ENCODE measurements at places on chromosomes 11 and 22.

- no peak for DNase-seq
Observed at GRCh38 chr11:12728417-12728816, 54.2 kb downstream of the TEAD1 start.

- no peak for DNase-seq
Observed at GRCh38 chr11:57453543-57454177, 6.7 kb upstream of the RTN4RL2 start.

GRCh38 chr22:25156736-25157135 lies 42.9 kb upstream of the CRYBB3 start:
- DNase-seq = no peak

GRCh38 chr11:120332822-120333716 lies 3.1 kb upstream of the ARHGEF12 start:
- no peak for DNase-seq

DNA sequence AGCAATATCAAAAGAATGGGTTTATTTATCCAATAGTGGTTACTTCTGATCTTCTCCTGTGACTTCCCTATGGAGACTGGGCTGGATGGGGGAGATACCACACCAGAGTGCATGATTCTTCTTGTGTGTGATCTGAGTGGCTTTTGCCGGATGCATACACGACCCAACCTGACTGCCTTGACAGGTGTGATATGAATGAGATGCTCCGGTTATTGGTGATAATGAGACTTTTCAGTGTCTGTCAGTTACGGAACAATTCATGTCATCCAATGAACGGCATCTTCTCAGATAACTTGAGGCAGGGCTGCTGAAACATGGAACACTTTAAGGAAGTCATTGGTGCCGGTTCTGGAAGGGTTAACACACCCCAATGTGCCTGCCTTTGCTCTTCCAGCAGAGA lies 17.7 kb downstream of the FJX1 start:
- DNase-seq = no peak

- no peak for DNase-seq
Observed at GRCh38 chr11:121467965-121468364, 15.2 kb upstream of the SORL1-AS1 start.

- DNase-seq = no peak
Observed at GRCh38 chr11:129840236-129840635, 24.6 kb downstream of the TMEM45B start.

DNA sequence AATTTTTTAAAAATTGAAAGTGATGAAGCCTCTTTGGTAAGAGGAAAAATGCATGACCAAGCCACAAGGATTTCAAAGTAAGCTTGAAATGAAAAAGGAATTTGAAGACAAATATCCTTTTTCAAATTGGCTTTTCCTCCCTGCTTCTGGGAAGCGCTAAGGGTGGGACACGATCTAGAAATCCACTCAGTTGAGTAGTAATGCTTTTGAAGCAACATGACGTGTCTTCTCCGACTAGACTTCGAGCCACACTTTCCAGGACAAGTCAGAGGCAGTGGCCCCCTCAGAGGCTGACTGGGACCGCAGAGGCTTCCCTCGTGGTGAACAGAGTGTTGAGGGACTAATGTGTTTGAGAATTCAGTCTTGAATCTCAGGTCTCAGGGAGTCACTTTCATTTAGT lies 39.8 kb downstream of the KREMEN1 start:
- no peak for DNase-seq

DNA sequence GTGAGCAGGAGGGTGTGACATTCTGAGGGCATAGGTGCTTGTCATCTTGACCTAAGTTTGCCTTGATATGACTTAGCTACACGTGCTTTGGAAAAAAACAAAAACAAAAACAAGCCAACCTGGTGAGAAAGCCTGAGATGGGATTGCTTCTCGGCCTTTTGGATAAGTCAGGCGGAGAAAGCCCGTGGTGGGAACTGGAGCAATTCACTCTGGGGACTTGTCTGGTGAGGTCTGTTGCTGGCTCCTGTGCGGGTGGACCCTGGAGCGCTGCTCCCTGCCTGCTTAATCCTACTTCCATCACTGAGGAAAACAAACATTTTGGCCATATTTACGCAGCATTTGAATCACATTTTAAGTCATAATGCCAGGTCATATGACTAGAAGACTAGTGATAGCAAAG lies 100.3 kb downstream of the SNX19 start:
- DNase-seq = no peak

DNA sequence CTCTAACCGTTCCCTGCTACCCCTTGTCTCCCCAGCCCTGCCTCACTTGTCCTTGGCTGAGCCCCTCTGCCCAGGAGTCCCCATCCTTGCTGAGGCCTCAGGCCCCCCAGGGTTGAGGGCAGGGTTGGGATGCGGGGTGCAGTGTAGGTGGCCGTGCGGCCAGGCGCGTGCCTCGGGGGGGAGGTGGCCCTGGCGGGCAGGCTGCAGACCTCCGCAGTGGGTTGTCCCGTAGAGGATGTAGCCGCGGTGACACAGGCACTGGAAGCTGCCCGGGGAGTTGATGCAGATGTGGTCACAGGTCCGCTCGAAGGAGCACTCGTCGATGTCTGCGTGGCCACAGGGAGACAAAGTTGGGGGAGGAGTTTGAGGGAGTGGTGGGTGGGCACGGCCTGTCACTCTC lies 41.9 kb upstream of the TTLL12 start:
- no peak for DNase-seq

GRCh38 chr11:93623920-93624319 lies 37.6 kb upstream of the CEP295 start:
- no peak for DNase-seq

DNA sequence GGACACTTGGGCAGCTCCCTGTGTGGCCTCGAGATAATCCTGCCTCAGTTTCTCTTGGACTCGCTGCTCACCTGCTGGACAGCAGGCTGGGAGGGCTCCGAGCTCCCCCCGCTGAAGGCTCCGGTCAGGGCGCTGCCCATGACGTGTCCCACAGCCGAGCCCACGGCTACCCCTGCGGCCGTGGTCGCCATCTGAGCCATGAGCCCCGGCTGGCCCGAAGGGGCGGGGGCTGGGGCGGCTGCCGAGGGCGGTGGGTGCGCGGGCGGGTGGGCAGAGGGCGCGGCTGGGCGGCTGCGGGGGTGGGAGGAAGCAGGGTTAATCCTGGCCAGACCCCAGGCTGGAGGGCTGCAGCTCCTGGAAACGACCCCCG lies 484 bp downstream of the CHCHD10 start:
- no peak for DNase-seq

DNA sequence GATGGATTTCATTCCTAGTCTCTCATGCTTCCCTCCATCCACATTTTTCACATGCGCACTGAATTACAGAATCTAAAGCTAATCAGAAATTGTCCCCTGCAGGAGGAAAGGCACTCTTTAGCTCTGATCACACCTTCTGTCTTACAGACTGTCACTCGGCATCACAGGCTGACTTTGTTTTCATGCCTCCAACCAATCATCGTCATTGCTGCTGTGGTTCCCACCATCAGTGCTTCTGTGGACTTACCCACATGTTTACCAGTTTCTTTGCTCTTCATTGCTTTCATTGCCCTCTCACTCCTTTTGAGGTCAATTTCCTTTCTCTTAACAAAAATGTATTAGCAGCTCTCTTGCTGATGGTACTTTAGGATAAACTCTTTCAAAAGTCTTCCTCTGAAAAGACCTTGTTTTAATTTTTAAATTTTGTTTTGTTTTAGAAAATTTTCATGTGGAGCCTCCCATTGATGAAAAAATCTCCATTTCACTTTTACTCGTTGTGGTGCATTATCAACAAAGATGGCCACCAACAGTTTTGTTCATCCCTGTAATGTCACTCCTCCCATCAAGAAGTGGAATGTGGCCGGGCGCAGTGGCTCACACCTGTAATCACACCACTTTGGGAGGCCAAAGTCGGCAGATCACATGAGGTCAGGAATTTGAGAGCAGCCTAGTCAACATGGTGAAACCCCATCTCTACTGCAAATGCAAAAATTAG lies 20.2 kb upstream of the TREH start:
- DNase-seq = no peak

- no peak for DNase-seq
Observed at GRCh38 chr11:64400667-64401066, 41.7 kb downstream of the RPS6KA4 start.

DNA sequence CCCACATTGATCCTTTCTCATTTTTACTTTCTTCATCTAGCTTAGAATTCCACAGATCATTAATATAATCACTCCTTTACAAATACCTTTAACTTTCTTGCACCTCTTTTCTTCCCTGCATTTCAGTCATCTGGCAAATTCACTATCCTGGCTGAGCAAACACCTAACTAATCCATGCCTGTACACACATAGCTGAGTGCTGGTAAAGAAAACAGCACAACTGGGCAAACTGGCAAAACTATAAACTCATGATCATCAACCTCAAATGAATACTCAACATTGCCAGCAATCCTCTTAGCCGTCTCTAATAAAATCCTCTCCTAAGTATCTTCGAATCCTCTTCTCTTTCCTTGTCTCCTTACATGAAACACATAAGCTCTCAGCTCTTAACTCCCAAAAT lies 52.4 kb downstream of the PICALM start:
- no peak for DNase-seq

- DNase-seq = no peak
Observed at GRCh38 chr22:41885516-41885915, 29.4 kb downstream of the SHISA8 start.

DNA sequence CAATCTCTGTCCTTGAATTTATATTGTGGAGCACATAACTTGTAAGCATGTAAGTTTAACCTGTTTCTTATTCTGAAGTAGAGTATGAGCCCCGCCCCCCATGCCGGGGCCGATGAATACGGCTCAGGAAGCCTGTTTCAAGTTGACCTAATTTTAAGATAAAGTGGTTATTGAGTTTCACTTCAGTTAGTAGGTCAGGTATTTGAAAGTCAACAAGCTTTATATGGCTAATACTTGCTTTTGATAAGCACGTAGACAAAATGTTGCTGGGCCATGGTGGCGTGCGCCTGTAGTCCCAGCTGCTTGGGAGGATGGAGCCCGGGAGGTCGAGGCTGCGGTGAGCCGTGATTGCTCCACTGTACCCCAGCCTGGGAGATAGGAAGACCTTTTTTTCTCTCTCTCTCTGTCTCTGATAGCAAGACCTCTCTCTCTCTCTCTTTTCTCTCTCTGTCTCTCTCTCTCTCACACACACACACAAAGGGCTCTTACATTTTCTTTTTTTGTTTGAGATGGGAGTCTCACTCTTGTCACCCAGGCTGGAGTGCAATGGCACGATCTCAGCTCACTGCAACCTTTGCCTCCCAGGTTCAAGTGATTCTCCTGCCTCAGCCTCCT lies 14.4 kb downstream of the YWHAH start:
- DNase-seq = no peak

- DNase-seq = no peak
Observed at GRCh38 chr11:119673759-119674336, 55.2 kb downstream of the NECTIN1 start.

GRCh38 chr11:126039485-126040271 lies 23.0 kb downstream of the CDON start:
- DNase-seq = no peak

DNA sequence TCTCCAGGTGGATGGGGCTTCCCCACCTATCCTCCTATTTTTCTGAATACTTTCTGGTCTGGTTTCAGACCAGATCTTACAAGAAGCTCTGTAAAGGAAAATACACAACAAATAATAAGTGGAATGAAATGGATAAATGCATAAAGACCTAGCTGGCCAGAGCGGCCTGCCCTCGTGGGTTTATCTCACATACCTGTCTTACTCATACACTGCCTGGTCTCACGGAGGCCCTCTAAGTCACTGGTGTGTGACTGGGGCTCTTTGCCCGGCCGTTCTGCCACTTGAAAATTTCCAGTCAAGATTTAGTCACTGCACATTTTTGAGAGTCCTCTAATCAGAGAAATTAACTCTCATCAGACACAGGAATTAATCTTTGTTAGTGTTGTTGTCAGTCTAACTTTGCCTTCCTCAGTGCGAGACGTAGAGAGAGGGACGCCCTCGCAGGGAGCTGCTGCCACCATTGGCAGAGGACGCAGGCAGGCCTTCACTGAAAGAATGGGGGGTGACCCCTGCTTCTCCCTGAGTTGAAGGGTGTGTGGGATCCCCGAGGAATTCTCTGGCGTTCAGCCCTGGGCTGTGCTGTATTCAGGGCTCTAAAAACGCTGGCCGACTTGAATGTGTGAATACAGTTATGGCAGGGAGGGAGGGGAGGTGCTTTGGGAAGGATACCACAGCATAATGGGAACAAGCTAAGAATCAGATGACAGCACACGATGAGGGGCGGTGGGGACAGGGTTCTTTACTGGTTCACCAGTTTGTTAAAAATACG lies 46.3 kb upstream of the CADM1 start:
- no peak for DNase-seq

GRCh38 chr22:39135092-39135896 lies 17.2 kb downstream of the CBX7 start:
- no peak for DNase-seq

GRCh38 chr11:118046051-118046963 lies 30.6 kb upstream of the TMPRSS4 start:
- no peak for DNase-seq

GRCh38 chr22:31122196-31122531 lies 602 bp upstream of the INPP5J start:
- no peak for DNase-seq

DNA sequence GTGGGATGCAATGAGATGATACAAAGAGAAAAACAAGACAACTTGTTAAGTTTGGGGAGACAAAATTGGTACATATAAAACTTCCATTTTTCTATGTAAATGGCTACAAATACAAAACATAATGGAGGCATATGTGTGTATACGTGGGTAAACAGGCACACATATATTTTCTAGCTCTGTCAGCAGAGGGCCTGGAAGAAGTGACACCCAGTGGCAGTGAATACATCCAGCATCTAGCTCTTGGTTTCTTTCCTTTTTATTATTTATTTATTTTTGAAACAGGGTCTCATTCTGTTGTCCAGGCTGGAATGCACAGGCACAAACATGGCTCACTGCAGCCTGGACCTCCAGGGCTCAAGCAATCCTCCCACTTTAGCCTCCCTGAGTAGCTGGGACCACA lies 5.0 kb upstream of the RASL10A start:
- no peak for DNase-seq

DNA sequence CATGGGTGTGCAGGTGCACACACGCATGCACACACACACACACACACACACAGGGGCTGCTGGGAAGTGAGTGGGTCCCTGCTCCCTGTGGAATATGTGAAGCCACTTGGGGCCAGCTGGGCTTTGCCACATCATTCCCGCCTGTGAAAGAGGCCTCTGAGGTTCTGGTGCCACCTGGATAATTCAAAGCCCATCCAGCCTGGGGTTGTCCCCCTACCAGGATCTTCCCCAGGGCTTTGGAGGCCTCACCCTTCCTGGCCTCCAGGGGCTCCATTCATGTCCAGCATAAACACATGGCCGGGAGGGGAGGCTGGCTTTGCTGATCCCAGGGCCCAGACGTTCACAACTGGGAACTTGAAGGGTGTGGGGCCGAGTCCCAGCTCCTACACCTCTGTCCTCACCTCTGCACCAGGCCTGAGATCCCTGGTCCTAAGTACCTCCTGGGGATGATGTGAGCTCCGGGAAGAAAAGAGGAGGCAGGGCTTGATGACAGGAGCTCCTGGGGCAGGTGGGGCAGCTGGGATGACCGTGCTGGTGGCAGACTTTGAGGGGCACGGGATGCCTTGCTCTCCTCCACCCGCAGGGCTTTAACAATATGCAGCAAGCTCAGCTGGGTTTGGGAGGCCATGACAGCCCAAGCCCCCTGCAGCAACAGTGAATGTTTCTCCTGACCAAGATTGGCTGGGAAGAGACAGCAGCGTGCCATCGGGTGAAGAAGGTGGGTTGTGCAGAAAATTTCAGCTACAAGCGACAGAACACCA lies 14.2 kb downstream of the LINC01488 start:
- no peak for DNase-seq

Data from brain pericyte (primary cell).